ENCODE measurements at places on chromosomes 5 and 9.

- DNase-seq = no peak
Observed at GRCh38 chr5:168796000-168796399, 216.8 kb upstream of the PANK3 start.

- no peak for DNase-seq
Observed at GRCh38 chr9:130334915-130335314, 69.4 kb downstream of the HMCN2 start.

- DNase-seq = no peak
Observed at GRCh38 chr5:173624282-173624681, 7.8 kb upstream of the BOD1 start.

DNA sequence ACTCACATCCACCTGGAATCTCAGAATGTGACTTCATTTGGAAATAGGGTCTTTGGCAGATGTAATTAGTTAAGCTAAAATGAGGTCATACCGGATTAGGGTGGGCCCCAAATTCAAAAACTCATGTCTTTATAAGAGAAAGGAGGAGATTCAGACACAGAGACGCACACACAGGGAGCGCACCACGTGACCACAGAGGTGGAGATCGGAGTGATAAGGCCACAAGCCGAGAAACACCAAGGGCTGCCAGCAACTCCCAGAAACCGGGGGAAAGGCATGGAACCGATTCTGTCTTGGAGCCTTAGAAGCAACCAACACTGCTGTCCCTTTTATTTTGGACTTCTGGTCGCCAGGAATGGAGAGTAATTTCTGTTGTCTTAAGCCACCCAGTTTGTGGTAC, 31.8 kb upstream of the LMX1B start:
- DNase-seq = no peak

DNA sequence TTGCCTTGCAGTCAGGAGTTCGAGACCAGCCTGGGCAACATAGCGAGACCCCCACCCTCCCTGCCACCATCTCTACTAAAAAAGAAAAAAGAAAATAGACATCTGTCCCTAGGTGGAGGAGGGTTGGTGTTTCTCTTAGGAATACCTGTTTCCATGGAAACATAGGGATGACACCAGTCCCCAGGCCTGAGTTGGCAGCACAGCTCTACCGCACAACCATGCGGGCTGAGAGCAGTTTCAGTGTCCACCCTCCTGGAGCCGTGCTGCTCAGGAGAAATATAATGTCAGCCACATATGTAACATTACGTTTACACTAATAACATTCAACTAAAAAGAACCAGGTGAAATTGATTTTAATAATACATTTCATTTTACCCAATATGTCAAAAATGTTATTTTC, 39.3 kb upstream of the CDK20 start:
- no peak for DNase-seq

DNA sequence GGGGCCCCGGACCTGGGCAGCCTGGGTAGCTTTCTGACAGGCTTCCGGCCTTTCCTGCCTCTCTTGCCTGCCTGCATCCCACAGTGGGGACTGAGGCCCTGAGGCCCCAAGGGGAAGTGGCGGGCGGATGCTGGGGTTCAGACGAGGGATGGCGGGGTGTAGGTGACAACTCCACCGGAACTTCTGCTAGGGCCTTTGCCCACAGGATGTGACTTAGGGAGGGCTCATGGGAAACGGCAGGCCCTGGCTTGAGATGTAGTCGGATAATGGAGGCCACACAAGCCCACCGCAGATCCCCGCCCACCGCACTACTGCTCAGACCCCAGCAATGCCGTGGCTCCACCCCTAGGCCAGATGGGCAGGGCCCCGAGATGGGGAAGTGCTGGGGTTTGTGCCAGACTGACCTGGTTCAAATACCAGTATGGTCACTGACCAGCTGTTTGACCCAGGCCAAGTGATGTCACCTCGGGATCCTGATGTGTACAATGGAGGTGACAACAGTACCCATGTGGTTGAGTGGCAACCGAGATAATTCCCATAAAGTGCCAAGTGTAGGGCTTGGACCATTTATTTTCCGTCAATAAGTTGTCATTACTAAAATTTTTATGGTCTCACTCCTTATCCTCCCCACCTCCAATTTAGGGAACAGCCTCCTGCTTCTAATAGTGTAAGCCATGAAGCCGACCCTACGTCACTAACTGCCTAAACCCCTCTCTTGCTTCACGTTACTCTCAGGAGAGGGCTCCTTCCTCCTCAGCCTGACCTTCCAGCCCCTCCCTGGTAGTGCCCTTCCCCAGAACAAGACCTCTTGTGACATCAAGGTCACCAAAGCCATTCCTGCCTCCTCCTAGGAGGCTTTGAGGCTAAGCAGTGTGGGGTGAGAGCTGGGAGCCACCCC, 2.5 kb upstream of the CDK9 start:
- peak; percentile 63 for DNase-seq

DNA sequence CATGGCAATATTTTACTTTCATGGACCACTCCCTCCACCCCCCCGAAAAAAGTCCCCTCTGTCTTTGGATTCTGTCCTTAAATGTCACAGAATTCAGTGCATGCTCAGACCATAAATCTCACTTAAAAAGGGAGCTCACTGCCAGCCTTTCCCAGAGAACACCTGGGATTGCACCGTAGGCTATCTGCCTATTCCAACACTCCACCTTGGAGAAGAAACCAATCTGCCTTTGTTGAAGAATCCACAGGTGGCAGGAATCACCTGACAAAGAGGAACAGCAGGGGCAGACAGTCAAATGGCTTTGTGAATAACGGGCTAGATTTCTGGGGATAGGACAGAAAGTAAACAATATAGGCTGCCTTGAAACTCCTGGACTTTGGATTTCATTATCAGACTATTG, 306.7 kb upstream of the BRINP1 start:
- no peak for DNase-seq

GRCh38 chr5:133610489-133611356, 1.6 kb downstream of the FSTL4 start:
- no peak for DNase-seq

GRCh38 chr9:115596021-115596745, 478.2 kb upstream of the TNC start:
- no peak for DNase-seq

DNA sequence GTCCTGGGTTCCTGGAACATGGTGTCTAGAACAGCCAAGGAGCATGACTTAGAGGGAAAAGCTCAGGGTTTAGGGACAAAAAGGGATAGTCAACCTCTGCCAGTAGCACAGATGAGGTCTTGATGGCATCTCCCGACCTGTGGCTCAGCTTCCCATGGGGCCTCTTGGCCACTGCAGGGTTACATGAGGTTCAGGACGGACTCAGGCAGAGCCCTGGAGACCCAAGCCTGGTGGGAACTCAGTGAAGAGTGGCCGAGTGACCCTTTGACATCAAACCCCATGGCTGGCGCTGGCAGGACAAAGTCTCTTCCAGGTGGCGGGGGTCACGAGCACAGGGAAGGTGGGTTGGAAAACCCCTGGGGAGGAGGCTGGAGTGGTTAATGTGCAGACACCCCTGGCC, 57.8 kb downstream of the MTRR start:
- no peak for DNase-seq

GRCh38 chr5:141850244-141850768, 27.9 kb downstream of the PCDH1 start:
- no peak for DNase-seq

DNA sequence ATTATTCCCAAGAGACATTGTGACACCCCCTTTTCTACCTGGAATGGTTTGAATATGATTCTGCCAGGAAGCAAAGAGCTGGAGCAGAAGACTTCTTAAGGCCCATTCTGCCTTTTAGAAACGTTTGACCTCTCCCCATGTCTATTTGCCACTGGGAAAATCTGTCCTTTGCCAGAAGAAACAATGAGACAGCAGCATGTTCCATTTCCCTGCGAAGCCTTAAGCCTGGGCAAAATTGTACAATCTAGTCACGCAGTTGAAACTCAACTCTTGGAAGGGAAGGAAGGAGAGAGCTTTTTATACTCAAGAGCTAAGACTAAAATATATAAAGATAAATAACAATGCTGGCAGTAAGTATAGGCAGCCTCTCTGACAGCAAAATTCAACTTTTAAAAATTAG, 22.1 kb upstream of the SPOCK1 start:
- DNase-seq = no peak

DNA sequence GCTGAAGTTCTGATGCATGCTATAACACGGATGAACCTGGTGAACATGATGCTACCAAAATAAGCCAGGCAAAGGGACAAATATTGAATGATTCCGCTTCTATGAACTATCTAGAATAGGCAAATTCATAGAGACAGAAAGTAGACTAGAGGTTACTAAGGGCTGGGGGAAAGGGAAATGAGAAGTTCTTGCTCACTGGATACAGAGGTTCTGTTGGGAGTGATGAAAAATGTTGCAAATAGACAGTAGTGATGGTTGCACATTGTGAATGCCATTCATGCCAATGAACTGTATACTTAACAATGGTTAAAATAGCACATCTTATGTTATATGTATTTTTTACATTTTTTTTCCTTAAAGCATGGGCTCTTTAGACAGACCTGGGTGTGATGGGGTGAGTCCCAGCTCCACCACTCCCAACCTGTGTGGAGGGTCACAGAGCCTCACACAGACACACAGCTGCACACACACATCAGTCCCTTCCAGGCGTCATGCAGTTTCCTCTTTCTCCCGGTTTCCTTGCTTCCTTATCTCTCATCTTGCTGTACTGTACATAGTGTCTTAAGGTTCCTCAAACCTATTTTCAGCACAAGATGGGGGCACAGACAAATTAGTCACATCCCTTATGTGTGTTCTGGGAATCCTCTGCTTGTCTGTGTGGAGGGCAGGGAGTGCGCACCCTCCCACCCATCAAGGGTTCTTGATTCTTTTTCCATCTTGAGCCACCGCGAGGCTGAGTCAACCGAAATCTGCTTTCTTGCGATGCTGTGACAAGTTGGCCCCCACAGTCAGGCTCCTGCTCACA, 192.9 kb downstream of the CRB2 start:
- DNase-seq = peak; percentile 38

DNA sequence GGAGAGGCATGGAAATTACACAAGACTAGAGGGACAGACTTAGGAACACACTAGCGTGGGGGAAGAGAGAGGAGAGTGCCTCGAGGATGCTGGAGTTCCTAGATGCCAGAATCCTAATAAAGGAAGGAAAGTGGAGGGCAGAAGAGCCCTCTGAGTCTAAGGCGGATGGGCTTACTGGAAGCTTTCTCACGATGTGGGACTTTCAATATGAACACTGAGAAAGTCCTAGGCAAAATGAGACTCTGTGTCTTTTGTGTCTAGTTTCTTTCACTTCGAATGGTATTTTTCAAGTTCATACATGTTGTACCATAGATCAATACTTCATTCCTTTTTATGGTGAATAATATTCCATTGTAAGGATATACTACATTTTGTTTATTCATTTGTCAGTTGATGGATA, 239.4 kb downstream of the NSG2 start:
- no peak for DNase-seq

GRCh38 chr5:164431634-164432304, 926.4 kb downstream of the MAT2B start:
- DNase-seq = no peak

DNA sequence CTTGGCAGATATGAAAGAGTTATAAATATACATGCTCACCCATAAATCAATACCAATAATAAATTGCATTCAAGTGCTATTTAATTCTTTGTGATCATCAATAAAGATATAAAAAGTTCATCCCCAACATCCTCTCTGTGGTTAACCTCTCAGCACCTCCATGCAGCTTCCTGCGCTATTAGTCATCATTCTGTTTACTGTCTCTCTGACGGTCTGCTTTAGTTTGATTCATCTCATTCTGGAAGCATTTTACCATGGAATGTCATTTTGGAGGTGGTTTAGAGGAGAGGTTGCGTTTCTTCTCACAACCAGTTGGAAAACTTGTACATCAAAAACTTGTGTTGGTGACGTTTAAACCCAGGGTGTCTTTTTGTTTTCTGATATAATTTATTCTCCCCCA, 486.6 kb downstream of the BRINP1 start:
- DNase-seq = no peak

- DNase-seq = no peak
Observed at GRCh38 chr5:170755679-170756456, 27.7 kb upstream of the GABRP start.

DNA sequence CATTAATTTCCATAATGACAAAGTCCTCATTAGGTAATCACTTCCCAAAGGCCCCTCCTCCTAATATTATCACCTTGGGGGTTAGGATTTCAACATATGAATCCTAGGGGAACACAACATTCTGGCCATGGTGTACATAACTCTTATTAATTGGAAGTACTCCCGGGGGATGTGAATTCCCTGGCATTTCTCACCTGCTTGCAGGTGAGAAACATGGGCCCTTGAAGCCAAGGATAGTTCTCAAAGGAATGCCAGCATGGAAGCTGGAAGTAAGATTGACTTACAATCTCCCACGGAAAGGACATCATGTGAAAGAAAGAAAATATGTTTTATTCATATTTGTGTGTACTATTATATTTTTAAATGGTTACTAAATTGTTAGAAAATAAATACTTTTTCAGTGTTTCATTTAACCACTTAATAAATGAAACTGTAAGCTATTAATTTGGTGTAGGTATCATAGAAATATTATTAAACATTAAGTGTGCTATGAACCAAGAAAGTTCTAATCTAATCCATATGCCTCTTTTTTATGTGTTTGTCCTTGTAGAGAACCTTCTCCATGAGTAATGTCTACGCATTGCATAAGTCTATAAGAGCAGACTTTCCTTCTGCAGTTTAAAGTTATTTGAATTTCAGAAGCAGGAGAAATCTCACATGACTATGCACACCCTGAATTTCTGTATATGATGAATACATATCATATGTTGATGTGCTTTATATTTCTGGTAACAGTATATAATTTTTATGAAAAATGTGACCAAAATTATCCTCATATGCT, 59.4 kb downstream of the ANXA1 start:
- no peak for DNase-seq

GRCh38 chr9:133788819-133789717, 50.9 kb upstream of the SARDH start:
- no peak for DNase-seq

DNA sequence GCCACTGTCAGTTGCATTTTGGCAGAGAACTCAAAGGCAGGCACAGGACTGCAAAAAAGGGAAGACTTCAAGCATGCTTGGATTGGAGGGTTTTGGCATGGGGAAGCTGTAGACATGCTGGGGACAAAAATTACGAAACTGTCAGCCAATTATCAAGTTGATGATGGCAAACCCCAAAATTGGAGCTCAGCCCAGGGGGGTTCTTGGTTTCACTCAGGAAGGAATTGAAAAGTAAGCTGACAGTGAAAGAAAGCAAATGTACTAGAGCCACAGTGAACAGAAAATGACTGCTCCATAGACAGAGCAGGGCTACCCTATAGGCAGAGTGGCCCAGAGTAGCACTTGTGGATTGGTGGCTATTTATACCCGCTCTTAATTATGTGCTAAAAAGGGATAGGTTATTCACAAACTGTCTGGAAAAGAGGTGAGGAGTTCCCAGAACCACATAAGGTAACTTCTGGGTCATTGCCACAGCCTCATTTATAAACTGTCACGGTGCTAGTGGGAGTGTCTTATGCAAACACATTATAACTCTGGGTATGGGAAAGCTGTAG, 14.6 kb upstream of the CFAP95 start:
- no peak for DNase-seq

DNA sequence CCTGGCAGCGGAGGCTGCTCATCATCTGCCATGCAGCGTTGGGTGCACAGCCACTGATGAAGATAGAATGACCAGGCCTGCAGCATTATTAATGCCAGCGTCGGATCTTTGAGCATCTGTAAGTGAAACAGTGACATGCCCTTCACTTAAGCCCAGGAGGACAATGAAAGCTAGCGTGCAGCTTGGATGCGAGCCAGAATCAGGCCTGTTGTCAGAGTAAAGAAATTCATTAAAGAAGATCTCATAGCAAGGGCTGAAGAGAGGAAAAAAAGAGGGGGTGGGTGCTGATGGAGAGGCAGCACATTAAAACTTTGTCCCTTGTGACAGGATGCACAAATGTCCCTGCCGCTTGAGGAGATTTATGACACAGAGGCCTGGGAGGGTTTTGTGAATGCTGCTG, 186.1 kb upstream of the MAST4 start:
- DNase-seq = no peak

Measured in stimulated activated CD4-positive, alpha-beta T cell treated with anti-CD3 and anti-CD28 coated beads, Interleukin-12 subunit alpha, Interleukin-12 subunit beta, amount 100 ng/mL, for 24 hours (primary cell).